ENCODE measurements at places on chromosomes 7 and 10.

- DNase-seq, result no peak
These were observed 9.9 kb upstream of the TEX36 start for GRCh38 chr10:125692601-125693523.

- DNase-seq, result peak; percentile 91
These were observed 133.7 kb upstream of the SH2B2 start for GRCh38 chr7:102152672-102153598.

- no peak for DNase-seq
These were observed 7.4 kb downstream of the PTPN12 start for GRCh38 chr7:77544518-77544917.

GRCh38 chr7:138247568-138248333, 171.5 kb downstream of the AKR1D1 start:
- no peak for DNase-seq

DNA sequence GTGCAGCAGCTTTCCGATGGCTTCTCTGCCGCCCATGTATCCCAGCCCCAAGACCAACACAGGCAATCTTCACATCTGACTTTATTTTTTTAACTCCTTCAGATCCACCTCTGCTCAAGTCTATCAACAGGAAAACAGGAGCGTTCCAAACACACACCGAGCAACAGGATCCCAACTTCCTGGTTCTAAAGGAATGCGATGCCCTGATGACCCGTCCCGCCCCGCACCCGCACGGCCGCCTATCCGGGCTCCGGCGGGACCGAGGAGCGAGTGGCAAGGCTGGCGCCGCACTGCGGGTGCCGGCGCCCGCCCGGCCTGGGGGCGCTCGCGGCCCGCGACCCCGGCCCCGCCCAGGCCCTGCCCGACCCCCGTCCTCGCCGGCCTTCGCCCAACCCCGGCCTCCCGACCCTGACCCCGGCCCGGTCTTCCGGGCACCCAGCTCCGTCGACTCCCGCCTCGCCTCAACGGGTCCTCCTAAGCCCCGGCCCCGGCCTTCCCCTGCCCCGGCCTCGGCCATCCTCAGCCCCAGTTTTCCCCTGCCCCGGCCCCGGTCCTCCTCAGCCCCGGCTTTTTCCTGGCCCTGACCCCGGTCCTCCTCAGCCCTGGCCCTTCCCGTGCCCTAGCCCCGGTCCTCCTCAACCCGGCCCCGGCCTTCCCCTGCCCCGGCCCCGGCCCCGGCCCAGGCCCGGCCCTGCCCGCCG, 730 bp downstream of the LARP4B start:
- no peak for DNase-seq

DNA sequence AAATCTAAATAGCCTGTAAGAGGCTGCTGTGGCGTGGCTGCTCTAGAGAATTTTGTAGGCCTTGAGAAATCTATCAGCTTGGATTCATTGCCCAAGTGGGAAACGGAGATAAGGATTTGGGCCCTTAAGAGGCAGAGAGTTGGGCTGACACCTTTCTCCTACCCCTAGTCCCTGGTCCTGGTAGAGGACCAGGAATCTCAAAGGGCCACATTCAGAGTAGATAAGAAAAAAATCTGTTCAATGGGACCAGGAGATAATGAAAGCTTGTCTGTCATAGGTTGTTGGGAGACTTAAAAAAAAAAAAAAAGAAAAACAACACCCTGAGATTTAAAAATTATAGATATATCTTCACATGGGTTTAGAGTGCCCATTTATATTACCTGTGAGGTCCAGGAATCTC, 17.8 kb downstream of the TMEM209 start:
- DNase-seq, result no peak

- no peak for DNase-seq
These were observed 76.4 kb downstream of the NEURL1 start for GRCh38 chr10:103569896-103570295.

GRCh38 chr10:21797984-21798765, 205.4 kb downstream of the DNAJC1 start:
- no peak for DNase-seq

DNA sequence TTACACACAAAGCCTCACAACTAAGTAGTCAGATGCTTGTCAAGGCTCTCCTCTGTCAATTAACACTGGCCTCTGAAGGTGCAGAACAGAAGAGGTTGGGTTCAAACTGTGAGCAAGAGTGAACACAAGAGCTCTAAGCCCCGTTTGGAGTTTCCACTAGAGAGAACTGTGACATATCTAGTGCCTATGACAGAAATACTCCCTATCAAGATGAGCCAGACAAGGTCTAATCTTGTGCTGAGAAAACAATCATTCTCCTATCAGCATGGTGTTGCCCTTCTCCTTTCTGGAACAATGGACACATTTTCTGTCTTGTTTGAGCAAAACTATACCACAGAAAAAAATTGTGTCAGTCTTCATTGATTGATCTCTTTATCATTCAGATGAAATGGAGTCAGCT, 62.4 kb upstream of the CCDC71L start:
- DNase-seq, result no peak

DNA sequence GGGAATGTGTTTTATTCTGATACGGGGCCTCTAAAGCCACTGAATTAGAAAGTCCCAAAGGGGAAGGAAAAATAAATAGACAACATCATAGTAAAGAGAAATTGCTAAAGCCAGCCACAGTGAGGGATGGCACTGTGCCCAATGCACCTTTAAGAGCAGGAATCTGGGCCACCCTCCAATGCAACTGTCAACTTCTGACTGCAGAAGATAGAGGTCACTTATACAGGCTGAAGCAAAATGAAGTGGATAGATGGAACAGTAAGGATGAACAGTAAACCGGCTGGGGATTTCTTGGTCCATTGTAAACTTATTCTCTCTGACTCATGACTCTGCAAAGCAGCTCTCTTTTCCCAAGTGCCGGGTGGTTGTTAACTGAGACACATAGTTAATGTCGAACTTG, 54.0 kb upstream of the KCNIP2 start:
- no peak for DNase-seq

DNA sequence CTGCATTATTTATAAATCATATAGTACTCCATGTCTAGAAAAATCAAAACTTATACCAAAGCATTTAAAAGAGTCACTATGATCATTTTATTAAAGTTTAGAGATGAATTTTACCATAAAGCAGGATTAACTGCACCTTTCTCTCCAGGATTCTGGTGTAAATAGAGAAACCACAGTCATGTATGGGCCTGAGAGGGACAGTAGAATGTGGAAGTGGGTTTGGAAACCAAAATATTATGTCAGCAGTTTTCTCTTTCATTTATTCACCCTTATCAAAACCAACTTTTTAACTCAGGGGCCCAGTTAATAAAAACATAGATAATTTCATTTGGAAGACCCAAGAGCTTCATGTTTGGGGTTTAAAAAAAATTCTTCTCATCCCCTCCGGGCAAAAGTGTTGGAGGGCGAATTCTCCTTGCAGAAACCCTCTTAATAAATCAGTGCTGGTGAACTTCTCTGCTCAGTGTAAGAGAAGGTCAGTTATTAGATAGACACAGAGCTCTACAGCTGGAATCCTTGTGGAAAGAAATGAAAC, 266.2 kb downstream of the CREB5 start:
- DNase-seq, result no peak

DNA sequence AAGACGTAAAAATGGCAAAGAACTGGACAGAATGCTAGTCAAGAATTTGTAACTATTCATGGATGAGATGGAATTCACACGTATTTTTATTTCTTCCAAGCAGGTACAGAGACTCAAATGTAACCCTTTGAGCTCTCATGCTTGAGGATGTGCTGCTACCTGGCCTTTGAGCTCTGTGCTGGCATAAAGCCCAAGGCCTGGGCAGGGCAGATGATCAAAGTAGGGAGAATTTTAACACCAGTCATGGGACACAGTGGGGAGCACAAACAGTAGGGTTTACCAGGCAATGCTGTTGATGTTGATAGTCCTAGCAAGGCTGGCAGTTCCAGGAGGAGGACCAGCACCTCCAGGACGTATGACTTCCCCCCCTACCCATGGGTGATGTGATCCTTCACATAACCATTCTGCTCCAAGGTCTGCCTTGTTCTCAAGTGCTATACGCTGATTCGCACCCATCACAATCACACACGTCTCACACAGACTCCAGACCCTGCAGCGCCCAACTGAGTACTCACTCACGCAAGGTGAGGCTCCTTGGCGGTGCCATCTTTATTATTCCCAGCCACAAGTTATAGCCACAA, 48.6 kb upstream of the DLG5 start:
- no peak for DNase-seq

- no peak for DNase-seq
These were observed 101.6 kb upstream of the GJD4 start for GRCh38 chr10:35503578-35503977.

DNA sequence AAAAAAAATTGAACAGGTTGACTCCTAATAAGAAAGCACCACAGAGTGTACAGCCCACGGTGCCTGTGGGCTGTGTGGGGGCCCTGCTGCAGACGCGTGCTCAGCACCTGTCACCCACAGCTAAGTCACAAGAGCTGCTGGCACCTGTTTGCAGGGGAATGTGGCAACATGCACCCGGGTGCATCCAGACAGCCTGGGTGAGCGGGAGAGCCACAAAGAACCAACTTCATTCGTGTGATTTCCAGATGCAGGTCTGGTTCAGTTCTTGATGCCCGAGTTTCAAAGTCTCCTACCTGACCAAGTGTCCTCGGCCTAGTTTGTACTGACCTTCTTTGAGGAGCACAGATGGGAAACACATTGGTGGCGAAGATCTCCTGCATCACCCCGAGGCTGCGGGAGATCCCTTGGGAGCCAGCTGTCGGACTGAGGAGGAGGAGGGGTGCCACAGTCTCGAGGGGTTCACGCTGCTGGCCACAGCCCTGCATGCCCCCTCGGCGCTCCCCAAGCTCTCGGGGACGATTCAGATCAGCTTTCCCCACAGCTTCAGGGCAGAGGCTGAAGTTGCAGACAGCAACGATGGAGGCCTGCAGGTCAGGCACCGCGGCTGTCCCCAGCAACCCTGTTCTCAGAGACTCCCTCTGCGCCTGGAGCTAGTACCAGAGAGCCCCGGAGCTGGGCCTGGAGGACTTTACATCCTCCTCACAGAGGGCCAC, 35.3 kb downstream of the AMZ1 start:
- no peak for DNase-seq

DNA sequence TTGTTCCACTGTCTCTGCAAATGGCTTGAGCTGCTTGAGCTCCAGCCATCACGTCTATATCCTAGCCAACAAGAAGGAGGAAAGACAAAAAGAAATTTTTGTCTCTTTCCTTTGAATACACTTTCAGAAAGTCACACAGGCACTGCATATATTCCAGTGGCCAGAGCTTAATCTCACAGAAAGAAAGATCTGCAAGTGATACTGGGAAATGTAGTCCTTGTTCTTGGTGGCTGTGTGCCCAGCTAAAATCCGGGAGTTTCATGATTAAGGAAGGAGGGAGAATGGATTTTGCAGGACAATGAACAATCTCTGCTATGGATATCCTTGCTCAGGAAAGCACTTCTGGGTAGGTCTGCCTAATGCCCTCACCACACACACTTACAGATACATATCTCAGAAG, 19.5 kb upstream of the DLG5 start:
- no peak for DNase-seq

GRCh38 chr7:17020250-17020649, 138.5 kb upstream of the AGR3 start:
- DNase-seq, result no peak

GRCh38 chr10:44552726-44553125, 167.8 kb upstream of the CXCL12 start:
- no peak for DNase-seq

Measured in NT2/D1 (cell line).